Fibroblast of the conjunctiva (primary cell): ENCODE measurements at places on chromosomes 12 and 14.

DNA sequence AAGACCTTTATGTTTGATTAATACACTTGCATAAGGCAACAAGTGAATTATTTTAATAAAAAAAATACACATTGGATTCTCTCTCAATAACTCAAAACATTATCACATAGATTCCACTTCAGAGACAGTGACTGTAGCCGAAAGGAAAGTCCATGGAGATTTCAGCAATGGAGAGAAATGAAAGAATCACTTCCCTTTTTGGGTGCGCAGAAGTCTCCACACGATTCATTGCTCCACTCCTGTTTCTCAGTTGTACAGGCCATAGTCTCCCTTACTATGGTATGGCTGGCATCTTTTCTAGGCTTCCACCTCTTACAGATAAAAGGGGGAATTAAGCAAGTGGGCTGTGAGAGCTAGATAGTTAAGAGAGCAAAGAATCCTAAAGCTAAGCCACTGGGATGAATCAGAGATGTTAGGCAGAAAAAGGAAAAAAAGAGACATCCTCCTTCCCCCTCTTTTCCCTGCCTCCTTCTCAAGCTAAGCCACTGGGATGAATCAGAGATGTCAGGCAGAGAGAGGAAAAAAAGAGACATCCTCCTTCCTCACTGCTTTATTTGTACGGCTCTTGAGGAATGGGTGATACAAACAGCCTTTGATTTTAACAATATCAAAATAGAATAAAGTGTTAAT lies 16.3 kb downstream of the ST8SIA1 start:
- DNase-seq: no peak

GRCh38 chr14:65170768-65171507 lies 68.6 kb upstream of the MAX start:
- DNase-seq: peak; percentile 59

DNA sequence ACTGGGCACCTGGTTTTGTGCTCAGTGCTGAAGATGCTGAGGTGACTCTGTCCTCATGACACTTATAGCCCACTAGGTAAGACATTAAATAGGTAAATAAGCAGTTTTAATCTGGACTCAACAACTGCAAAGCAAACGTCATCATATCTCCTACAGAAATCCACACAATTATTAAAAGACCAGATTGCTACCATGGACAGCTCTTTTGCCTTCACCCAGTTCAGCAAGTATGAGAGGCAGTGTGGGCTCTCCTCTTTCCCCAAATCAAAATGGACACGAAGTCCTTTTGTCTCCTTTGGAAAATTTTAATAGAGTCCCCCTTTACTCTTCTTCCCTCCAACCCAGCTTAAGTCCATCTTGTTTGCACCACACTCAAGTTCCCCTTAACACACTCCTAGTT lies 171.1 kb downstream of the RPAP3 start:
- DNase-seq: no peak

GRCh38 chr14:53764846-53765245 lies 191.8 kb downstream of the BMP4 start:
- no peak for DNase-seq

DNA sequence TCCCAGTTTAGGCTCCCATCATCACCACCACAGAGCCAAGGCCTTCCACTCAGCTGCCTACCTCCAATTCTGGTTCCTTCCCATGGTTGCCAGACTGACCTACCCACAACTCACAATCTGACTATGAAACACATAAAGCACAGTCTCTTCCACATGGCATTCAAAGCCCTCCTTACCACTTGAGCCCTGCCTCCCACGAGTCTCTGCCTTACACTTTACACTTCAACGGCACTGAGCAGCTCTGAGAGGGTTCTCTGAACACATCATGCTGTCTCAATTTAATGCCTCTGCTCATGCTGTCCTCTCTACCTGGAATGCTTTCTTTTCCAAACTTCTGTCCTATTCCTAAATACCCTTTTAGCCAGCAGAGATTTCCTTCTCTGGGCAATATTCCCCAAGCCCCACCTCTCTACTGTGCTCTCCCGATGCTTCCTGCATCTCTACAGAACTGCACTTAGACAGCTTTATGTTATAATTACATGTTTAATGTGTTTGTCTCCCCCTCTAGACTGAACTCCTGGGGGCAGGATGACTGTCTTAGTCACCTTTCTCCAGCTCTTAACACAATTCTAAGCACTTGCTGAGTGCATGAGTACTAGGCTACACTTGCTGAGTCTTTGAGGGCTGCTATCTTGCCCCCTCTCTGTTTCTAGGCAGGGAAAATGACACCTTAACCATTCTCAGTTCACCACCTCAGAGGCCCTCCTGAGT lies 23.5 kb downstream of the FMNL3 start:
- no peak for DNase-seq

DNA sequence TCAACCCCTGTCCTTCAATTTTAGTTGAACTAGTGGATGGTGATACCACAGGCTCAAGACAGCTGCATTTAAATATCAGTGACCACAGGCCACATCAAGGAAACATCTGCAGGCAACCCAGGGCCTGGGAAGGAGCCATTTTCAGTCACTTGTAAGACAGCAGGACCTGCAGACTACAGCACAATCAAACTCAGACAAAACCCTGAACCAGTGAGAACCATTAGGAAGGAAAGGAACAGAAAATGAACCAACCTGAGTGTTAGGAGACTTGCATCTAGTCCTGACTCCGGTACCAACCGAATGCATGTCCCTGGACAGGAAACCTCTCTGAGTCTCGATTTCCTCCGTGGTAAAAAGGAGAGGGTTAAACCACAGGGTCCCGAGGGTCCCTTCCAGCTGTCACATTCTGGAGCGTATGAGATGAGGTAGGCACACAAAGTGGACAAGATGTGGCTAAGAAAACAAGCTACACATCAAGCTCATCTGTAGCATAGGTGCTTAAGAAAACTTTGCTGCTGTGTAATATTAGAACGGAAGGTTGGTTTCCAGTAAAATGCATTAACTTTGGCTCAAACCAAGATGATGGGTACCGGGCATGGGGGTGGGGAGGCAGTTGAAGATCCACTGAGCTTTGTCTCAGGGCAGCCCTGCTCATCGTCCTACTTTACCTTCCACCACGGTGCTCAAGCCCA lies 1.6 kb upstream of the CDKN1B start:
- DNase-seq: no peak

DNA sequence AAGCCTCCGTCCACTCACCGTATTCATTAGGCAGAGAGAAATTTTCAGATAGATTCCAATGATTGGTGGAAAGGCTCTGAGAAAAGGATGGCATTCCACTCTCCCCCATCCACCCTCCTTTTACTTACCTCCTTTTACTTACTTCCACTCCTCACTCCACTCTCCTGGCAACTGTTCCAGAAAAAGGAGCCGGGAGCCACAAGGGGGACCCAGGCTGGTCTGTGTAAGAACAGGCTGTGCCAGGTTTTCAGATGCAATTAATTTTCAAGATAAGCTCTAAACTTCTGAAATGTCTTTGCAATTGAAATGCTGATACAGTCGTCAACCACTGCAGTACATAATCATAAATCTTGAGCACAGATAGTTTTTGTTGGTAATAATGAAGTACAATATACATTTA lies 248.8 kb downstream of the ANO6 start:
- DNase-seq: no peak

GRCh38 chr14:100423317-100424010 lies 100.3 kb downstream of the SLC25A47 start:
- DNase-seq: no peak

DNA sequence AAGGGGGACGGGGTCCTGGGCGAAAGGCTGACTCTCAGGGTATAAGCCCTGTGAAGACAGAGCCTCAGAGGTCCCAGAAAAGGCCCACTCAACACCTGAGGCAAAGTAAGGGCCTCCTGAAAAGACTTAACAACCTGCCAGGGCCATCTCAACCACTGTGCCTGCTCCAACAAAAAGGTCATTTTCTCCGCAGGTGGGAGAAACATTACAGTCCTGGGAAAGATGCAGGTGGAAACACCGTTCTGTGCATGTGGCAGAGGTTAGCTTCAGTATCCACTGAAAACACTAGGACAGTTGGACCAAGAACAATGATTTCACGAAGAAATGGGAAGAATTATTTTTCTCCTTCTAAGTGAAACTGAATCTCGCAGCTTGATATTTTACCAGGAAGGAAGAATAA lies 50.9 kb downstream of the CCDC88C start:
- no peak for DNase-seq

- no peak for DNase-seq
These were observed 75.8 kb upstream of the GALNT9 start for GRCh38 chr12:132404951-132405741.

DNA sequence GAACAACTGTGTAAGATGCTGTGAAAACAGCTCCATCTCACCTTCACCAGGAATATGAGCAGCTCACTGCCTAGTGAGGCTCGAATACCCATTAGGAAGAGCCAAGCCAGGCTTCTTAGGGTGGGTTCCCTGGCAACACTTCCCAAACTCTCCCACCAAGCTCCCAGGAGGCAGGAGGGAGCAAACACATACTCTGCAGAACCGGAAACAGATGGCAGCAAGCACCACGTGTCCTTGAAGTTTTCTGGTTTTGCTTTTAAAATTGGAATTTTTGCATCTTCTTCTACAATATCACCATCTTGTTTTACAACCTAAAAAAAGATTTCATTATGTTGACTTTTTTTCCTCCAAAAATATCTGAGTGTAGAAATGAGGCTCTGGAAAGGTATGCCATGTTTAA lies 186.7 kb downstream of the ZFP36L1 start:
- no peak for DNase-seq

GRCh38 chr12:121062391-121063045 lies 23.5 kb upstream of the OASL start:
- DNase-seq: no peak

GRCh38 chr14:75879031-75879430 lies 102.8 kb downstream of the TGFB3 start:
- DNase-seq: peak; percentile 83

GRCh38 chr12:55850893-55851292 lies 8.2 kb upstream of the MMP19 start:
- no peak for DNase-seq

DNA sequence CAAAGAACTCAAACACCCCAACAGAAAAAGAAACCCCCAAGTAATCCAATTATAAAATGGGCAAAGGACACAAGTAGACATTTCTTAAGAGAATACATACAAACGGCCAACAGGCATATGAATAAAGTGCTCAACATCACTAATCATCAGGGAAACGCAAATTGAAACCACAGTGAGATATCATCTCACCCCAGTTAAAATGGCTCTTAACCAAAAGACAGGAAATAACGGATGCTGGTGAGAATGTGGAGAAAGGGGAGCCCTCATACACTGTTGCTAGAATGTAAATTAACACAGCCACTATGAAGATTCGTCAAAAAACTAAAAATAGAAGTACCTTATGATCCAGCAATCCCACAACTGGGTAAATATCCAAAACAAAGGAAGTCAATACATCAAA lies 52.4 kb downstream of the CLMN start:
- DNase-seq: no peak

- DNase-seq: no peak
These were observed 97.1 kb downstream of the SCAF11 start for GRCh38 chr12:45893240-45893639.

- DNase-seq: no peak
These were observed 1.3 kb downstream of the PLEKHG3 start for GRCh38 chr14:64705381-64706118.

DNA sequence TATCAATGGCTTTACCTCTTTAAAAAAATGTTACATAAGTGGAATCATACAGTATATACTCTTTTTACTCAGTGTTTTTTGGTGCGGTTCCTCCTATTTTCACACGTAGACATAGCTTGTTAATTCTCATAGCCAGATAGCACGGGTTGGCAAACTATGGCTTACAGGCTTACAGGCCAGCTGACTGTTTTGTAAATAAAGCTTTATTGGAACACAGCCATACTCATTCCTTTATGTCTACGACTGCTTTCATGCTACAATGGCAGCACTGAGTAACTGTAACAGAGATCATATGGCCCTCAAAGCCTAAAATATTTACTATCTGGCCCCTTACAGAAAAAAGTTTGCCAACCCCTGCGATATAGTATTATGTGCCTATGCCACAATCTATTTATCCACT lies 5.8 kb upstream of the DAAM1 start:
- DNase-seq: no peak

GRCh38 chr12:25811656-25812126 lies 146.8 kb upstream of the RASSF8 start:
- DNase-seq: no peak

DNA sequence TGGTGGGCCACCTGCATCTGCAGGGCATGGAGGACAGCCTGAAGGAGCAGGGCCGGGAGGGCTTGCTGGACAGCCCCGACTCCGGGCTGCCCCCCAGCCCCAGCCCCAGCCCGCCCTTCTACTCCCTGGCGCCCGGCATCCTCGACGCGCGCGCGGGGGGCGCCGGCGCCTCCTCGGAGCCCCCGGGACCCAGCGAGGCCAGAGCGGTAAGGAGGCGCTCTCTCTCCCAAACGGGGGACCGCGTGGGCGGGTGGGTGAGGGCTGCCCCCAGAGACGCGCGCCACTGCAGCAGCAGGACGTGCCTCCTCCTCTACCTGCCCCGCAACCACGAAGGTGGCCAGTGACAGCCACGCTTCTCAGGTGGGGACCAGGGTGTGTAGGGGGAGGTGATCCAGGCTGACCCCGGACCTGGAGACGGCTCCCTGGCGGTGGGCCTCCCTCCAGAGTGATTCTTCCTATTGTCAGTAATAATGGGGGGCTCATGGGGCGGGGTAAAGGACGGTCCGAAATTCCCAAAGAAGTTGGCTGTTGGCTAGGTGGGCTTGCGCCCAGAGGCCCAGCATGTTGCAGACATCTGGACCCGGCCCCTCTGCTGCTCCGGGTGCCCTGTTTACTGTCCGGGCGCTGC lies 652 bp downstream of the RFLNA start:
- DNase-seq: no peak

- no peak for DNase-seq
These were observed 87.5 kb downstream of the DUSP16 start for GRCh38 chr12:12474931-12475795.

DNA sequence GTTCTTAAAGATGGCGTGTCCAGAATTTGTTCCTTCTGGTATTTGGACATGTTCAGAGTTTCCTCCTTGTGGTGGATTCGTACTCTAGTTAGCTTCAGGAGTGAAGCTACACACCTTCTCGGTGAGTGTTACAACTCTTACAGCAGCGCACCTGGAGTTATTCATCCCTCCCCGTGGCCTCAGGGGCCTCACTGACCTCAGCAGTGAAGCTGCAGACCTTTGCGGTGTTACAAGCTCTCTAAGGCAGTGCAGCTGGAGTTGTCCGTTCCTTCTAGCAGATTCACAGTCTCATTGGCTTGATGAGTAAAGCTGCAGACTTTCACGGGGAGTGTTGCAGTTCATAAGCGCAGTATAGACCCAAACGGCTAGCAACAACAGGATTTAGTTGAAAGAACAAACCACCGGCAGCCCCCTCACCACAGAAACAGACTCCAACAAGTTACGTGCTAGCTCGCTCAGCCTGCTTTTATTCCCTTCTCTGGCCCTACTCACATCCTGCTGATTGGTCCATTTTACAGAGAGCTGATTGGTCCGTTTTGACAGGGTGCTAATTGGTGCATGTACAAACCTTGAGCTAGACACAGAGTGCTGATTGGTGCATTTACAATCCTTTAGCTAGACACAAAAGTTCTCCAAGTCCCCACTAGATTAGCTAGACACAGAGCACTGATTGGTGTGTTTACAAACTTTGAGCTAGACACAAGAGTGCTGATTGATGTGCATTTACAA lies 4.5 kb upstream of the CDKN3 start:
- no peak for DNase-seq

GRCh38 chr12:51784688-51785087 lies 63.8 kb downstream of the FIGNL2 start:
- DNase-seq: no peak

- DNase-seq: no peak
These were observed 4.2 kb downstream of the PPM1H start for GRCh38 chr12:62930546-62931425.

GRCh38 chr12:91178139-91178561 lies 4.5 kb downstream of the DCN start:
- DNase-seq: peak; percentile 34
